ENCODE measurements at places on chromosomes 2 and 18.

DNA sequence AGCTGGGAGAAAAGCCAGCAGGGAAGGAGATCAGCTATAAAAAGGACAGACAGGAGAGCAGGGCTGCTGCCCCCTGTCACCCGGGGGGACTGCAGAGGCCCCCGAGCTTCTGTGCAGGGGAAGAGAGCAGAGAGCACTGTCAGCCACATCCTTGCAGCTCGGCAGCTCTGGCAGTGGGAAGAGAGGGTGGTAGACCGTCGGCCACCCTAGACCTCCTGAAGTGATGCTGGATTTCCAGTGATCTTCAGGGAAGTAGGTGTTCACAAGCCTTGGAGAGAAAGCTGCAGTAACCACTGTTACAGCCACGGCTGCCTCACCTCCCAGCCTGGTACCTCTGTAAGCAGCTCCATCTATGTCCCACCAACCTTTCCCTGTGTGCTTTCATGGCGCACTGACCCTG is 134.9 kb downstream of the TFCP2L1 start:
- no peaks in the 10 kb centered on the region for H3K4me1 ChIP-seq
- peaks cover 2% of the 10 kb centered on the region for H3K27me3 ChIP-seq
- DNase-seq: no peak
- H3K4me3 ChIP-seq: no peak overlapping the region

DNA sequence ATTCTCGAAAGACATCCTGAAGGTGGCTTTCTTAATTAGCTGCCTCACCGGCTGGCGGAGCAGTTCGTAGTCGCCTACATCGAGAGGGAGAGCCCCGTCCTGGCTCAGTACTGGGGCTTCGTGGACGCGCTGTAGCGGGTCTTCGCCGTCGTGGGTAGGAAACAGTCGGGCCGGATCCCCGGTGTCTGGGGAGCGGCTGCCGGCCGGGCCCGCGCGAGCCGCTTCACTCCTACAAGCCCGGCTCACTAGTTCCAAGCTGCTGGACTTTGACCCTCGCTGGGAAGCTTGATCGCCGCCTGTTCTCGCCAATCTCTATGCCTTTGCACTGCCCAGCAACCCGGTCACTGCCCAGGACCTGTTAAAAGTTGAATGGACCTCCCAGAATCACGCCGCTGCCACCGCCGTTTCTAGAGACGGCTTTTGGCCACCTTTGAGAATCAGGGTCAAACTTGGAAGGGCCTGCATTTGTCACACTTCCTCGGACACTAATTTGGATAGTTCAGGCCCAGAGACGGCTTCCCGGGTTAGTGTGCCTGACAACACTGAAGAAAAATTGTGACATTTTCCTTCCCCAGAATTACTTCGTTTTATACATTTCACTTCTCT is 41.4 kb upstream of the AKAIN1 start:
- peak overlapping the region; percentile 96 for H3K27ac ChIP-seq
- peaks cover 27% of the 10 kb centered on the region for H3K36me3 ChIP-seq
- no peak for DNase-seq

DNA sequence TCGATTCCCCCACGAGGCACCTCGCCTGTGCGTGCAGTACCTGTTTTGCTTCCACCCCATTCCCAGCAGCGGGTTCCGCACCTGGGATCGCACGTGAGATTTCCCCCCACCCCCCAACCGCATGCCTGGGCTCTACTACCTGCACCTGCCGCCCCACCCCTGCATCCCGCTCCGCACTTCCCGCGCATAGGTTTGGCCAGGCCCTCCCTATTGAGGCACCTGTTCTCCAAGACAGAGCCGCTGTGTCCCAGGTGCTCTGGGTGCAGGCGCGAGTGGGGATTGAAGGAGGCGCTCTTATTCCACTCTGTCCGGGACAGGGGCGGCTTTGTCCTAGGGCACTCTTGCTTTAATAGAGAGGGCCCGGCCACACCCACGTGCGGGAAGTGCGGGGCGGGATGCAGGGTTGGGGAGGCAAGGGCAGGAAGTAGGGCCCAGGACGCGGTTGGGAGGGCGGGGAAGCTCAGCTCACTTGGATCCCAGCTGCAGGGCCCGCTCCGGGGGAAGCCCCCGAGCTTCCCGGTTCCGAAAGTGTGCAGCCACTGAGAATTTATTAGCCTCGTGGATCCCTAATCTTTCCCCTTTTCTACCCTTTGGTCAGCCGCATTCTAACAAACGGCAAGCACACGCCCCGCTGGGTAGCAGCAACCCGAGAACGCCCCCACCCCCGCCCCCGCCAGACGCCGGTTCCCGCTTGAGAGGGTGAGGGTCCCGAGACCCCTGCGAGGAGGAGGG is 670 bp upstream of the MOCOS start:
- H3K4me3 ChIP-seq: peak overlapping the region; percentile 78
- peaks cover 18% of the 10 kb centered on the region for H3K27me3 ChIP-seq

DNA sequence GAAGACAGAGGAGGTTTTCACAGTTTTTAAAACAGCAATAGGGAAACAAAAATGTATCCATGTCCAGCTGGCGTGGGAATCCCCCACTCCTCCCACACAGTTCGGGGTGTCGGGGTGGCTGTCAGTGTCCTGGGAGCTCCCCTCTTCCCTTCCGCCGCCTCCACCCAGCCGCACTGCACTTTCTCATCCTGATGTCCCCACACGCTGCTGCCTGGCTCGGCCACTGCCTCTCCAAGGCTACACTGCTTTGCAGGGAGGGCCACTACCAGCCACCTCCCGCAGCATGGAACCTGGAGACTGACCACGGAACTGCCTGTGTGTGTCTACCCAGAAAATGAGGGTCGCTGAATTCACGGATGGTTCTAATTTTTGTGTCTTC is 138.7 kb upstream of the CTDP1 start:
- H3K27me3 ChIP-seq: peaks cover 2% of the 10 kb centered on the region
- no peak for DNase-seq
- H3K36me3 ChIP-seq: no peaks in the 10 kb centered on the region
- no peak overlapping the region for H3K27ac ChIP-seq
- H3K4me1 ChIP-seq: no peaks in the 10 kb centered on the region

DNA sequence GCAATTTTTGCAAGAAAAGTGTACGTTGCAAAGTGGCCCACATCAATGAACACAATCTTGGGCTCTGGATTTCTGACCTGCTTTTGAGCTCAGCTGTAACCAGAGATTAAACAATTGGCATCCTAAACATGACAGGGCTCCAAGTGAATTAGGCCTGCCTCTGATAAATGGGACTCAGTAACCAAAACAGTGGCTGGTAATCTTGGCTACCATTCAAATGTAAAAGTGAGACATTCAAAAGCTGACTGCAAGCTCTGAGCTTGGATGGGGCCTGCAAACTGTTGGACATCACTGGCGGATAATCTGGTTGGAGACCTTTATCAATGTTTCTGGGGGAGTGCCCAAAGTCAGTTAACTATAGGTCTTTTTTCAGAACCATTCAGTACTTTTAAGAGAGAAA is 160.7 kb downstream of the RAB3GAP1 start:
- H3K4me3 ChIP-seq: no peak overlapping the region
- no peaks in the 10 kb centered on the region for H3K4me1 ChIP-seq
- H3K27ac ChIP-seq: no peak overlapping the region
- H3K27me3 ChIP-seq: no peaks in the 10 kb centered on the region
- H3K36me3 ChIP-seq: peaks cover 7% of the 10 kb centered on the region
- no peak for DNase-seq

DNA sequence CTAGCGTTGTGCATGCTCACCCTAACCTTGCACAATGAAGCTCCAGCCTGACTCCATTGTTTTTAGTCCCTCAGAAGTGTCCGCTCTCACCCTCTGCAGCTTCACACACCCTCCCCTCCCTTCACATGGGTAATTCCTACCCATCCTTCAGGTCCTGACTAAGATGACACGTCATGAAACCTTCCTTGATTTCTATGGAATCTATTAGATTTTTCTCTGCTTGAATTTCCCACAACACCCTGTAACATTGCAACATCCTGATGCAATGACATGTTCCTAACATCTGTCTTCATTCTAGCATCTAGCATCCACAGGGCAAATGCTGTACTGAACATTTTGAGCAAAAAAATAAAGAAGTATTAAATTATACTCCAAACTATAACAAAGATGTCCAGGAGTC is 77.0 kb upstream of the PID1 start:
- H3K4me1 ChIP-seq: no peaks in the 10 kb centered on the region
- no peak overlapping the region for H3K27ac ChIP-seq
- no peak for DNase-seq
- H3K36me3 ChIP-seq: no peaks in the 10 kb centered on the region
- H3K4me3 ChIP-seq: no peak overlapping the region
- H3K27me3 ChIP-seq: no peaks in the 10 kb centered on the region

DNA sequence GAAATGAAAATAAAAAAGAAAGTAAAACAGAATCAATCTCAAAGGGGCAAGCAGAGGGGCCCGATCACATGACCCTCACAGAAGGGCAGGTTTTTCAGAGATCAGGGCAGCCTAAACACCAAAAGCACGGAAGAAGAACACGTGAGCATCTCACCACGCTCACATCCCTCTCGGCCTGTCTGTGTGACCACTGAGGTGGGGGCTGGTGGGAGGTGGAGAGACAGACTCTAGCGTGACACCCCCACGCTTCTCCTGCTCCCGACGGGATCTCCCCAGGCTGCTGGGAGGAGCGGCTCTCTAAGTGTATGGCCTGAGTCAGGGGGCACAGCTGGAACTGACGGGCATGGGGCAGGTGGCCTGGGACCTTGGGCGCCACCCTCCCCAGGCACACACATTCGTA is 23.5 kb upstream of the MTERF4 start:
- peaks cover 15% of the 10 kb centered on the region for H3K36me3 ChIP-seq
- no peaks in the 10 kb centered on the region for H3K27me3 ChIP-seq
- H3K4me3 ChIP-seq: no peak overlapping the region

GRCh38 chr2:197158591-197159550 is 151.7 kb downstream of the ANKRD44 start:
- H3K4me3 ChIP-seq: peak overlapping the region; percentile 20
- no peak for DNase-seq
- H3K27me3 ChIP-seq: no peaks in the 10 kb centered on the region

DNA sequence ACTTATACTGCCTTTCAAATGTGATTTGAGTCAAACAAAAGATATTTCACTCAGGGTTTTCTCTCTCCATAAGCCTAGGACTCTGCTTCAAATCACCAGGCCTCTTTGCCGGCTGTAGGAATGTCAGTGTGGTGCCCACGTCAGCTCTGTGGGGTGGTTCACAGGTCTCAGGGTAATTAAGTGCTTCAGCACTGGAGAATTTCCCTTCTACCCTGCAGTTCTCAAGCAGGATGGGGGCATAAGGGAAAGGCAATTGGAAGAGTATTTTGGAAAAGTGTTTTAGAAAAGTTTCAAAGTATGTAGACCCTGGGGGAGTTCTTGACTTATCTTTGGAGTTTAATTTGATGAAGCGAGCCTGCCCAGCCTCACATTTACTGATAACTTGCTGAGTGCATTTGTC is 9.6 kb downstream of the CNGA3 start:
- H3K36me3 ChIP-seq: no peaks in the 10 kb centered on the region
- peaks cover 40% of the 10 kb centered on the region for H3K27me3 ChIP-seq
- H3K4me3 ChIP-seq: no peak overlapping the region
- no peak for DNase-seq
- H3K4me1 ChIP-seq: no peaks in the 10 kb centered on the region
- H3K27ac ChIP-seq: no peak overlapping the region

- H3K4me3 ChIP-seq: no peak overlapping the region
- H3K4me1 ChIP-seq: peaks cover 5% of the 10 kb centered on the region
- peaks cover 8% of the 10 kb centered on the region for H3K27me3 ChIP-seq
- DNase-seq: no peak
Observed at GRCh38 chr2:20215183-20216040, 9.5 kb downstream of the SDC1 start.

GRCh38 chr2:181036848-181037603 is 56.6 kb downstream of the UBE2E3 start:
- H3K4me3 ChIP-seq: no peak overlapping the region
- peaks cover 12% of the 10 kb centered on the region for H3K4me1 ChIP-seq
- H3K27me3 ChIP-seq: no peaks in the 10 kb centered on the region
- no peak overlapping the region for H3K27ac ChIP-seq
- peaks cover 5% of the 10 kb centered on the region for H3K36me3 ChIP-seq

GRCh38 chr2:37282746-37283145 is 41.9 kb downstream of the PRKD3 start:
- H3K27me3 ChIP-seq: no peaks in the 10 kb centered on the region
- no peak for DNase-seq
- H3K4me1 ChIP-seq: peaks cover 3% of the 10 kb centered on the region
- H3K27ac ChIP-seq: no peak overlapping the region

GRCh38 chr18:53426666-53427184 is 797.7 kb downstream of the MBD2 start:
- DNase-seq: no peak
- no peaks in the 10 kb centered on the region for H3K4me1 ChIP-seq
- H3K36me3 ChIP-seq: no peaks in the 10 kb centered on the region
- no peak overlapping the region for H3K27ac ChIP-seq
- H3K4me3 ChIP-seq: no peak overlapping the region
- H3K27me3 ChIP-seq: no peaks in the 10 kb centered on the region

DNA sequence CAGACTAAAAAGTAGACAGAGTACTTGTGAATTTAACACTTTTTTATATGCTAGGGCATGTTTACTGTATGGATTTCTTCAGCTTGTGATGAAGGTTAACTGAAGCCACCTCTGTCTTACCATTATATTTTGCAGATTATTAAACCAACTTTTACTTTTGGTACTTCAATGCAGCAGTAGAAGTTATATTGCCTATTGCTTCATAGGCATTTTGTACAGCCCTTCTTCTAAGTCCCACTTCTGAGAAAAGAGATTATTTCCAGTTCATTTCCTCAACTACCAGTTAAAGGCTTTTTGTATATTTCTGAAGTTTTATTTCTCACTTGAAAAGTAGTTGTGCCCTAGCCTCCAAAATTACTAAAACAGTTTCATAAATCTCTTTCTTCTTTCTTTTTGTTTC is 256.4 kb upstream of the FBXO11 start:
- no peak overlapping the region for H3K27ac ChIP-seq
- H3K4me1 ChIP-seq: peaks cover 1% of the 10 kb centered on the region
- peaks cover 6% of the 10 kb centered on the region for H3K36me3 ChIP-seq
- peaks cover 2% of the 10 kb centered on the region for H3K27me3 ChIP-seq

DNA sequence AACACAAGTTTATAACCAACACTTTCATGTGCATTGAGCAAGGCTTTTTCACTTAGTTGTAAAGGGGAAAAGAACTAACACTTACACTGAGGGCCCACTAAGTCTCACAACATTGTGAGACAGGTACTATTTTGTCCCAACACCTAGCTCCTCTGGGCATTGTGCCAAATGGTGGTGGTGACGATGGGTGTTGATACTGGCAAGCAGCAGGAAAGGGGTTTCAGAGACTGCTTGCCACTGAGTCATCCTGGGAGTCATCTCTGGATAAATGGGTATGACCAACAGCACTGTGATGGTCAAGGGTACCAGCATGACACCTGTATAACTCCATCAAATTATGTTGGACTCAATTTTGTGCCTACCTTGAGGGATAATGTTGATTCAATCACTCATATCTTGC is 138.8 kb upstream of the ITGA6 start:
- H3K27me3 ChIP-seq: peaks cover 6% of the 10 kb centered on the region
- H3K4me3 ChIP-seq: no peak overlapping the region
- no peak for DNase-seq
- H3K4me1 ChIP-seq: peaks cover 12% of the 10 kb centered on the region

- H3K27ac ChIP-seq: no peak overlapping the region
- no peak overlapping the region for H3K4me3 ChIP-seq
- H3K27me3 ChIP-seq: no peaks in the 10 kb centered on the region
- no peak for DNase-seq
Observed at GRCh38 chr2:182435754-182436153, 8.9 kb upstream of the PDE1A start.

All from activated naive CD8-positive, alpha-beta T cell treated with anti-CD3 and anti-CD28 coated beads, Interleukin-2, amount 10 ng/mL, durations not matched to agents 7 days and 5 days (primary cell).